ENCODE measurements at places on chromosomes 16 and 17. TPM values are rescaled to one million over a fixed set of nuclear protein-coding genes. Genes with fewer than 3 reads are reported as not detected.

The ABCA9 gene
- under 0.01 TPM for total RNA-seq

The NPIPB2 gene
- total RNA-seq = 2.2 TPM

The ITGAX gene
- 0.18 TPM for total RNA-seq

- no peak for DNase-seq
Measured at GRCh38 chr16:82651921-82652601, 25.3 kb downstream of the CDH13 start.

- peak; percentile 93 for DNase-seq
Measured at GRCh38 chr17:2867441-2868424, 71.5 kb downstream of the RAP1GAP2 start.

DNA sequence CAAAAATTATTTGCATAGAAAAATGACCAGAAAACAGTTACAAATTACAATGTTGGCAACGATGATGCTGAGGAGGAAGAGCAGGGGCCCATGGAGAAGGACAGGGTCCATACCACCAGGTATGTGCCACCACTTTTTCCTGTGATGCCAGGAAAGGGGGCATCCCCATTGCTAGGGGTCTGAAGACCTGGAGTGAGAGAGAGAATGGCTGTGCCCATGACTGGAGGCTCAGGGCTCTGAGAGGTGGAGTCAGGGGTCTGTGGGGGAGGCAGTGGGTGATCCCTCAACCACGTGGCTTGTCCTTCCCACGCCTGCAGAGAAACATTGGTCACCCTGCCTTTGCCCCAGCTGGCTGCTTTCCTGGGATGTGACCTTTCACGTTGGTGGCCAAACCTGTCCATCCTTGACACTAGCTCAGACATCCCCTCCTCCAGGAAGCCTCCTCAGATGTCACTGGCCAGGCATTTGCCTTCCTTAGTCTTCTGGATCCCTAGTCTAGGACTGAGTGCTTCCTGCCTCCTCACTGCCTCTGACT lies 51.4 kb downstream of the SOCS1 start:
- DNase-seq = no peak

GRCh38 chr17:45954914-45955313 lies 44.1 kb upstream of the STH start:
- no peak for DNase-seq

- no peak for DNase-seq
Measured at GRCh38 chr17:5211458-5211857, 19.8 kb upstream of the ZNF594 start.

DNA sequence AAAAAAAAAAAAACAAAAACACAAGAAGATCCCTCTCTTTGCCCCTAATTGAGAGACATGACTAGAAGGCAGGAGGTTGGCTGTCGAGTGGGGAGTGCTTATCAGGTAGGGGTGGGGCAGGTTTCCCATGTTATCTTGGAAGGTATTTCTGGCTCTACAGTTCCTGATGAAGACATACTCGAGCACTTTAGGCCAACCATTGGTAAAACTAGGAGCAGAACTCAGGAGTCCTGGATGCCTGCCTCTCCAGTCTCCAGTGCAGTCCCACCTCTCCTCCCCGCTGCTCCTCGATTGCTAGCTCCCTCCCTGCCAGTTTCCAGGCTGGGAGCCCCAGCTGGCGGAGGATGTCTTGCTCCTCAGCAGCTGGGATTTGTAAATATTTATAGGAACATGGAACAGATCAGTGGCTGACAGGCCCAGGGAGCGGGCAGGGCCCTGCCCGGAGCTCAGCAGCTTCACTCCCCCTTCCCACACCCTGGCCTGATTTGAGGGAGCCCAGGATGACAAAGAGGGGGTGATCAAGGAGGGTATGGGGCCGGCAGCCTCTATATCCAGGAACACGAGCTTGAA lies 11.4 kb upstream of the C1QL1 start:
- peak; percentile 82 for DNase-seq

All from IMR-90 (cell line).